Ovary (tissue), 10 donors: ENCODE measurements at places on chromosomes 16 and 17. TPM values are rescaled to one million over a fixed set of nuclear protein-coding genes. Genes with fewer than 3 reads are reported as not detected.

The FZD2 gene
- polyA plus RNA-seq, result 0.08 TPM

The CA10 gene
- 0.44 TPM for polyA plus RNA-seq

The MPV17L gene
- polyA plus RNA-seq, result 3.8 TPM

The NACA2 gene
- polyA plus RNA-seq, result not detected

The SMIM5 gene
- 0.64 TPM for polyA plus RNA-seq

The KRT36 gene
- not detected for polyA plus RNA-seq

The HAS3 gene
- polyA plus RNA-seq, result 1.3 TPM
